ENCODE measurements at places on chromosomes 5 and 9. TPM values are rescaled to one million over a fixed set of nuclear protein-coding genes. Genes with fewer than 3 reads are reported as not detected.

GPR107 gene
- total RNA-seq: 37.1 TPM

DNA sequence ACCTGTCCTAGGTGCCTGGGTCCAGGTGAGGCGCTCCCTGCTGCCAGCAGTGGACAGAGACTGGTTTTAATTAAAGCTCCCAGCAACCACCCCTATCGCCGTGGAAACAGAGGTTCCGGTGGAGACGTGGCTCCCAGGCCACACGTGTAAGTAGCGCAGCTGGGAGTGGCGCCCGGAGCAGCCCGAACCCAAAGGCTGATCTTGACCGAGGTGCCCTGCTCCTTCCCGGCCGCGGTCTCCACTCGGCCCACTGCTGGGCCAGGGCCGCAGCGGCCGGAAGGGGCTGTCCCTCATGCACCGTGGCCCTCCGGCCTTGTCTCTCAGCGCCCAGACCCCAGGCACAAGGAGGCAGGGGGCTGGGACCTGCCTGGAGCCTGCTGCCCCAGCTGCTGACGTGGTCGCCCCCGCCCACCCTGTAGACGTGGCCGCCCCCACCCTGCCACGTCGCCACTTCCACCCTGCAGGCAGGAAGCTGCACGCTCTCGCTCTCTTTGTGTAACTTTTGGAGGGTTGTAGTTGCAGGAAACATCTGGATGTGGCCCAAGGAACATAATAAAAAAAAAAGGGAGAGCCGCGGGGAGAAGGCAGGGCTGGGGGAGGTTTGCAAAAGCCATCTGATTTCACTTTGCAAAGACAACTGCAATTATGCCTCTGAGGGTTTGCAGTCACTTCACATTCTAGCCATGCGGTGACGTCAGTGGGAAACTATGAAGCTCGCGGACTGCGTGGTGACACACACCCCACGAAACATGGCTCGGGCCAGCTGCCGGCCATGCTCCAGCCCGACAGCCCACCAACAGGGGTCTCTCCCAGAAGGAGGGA is 129.9 kb downstream of the RXRA start:
- no peaks in the 10 kb centered on the region for H3K27me3 ChIP-seq
- no peaks in the 10 kb centered on the region for H3K36me3 ChIP-seq
- H3K4me3 ChIP-seq: no peak overlapping the region
- peak; percentile 85 for DNase-seq
- H3K4me1 ChIP-seq: peaks cover 24% of the 10 kb centered on the region

DNA sequence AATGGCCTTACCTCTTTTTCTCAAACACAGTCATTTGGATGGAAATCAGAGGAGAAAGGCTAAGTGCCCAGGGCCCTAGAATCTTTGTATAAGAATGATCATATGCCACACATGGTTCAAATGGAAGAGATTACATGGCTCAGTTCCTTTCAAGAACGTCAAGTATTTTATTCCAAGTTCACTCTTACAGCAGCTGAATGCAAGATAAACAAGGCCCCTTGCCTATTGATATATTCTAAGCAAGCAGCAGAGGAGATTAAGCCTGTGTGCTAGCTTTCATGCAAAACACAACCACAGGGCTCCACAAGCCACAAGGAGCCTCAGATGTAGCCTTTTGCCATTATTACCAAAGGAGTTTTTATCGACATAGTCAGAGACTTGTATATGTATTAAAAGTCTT is 55.3 kb upstream of the SLCO6A1 start:
- no peaks in the 10 kb centered on the region for H3K36me3 ChIP-seq
- no peak overlapping the region for H3K4me3 ChIP-seq
- H3K4me1 ChIP-seq: no peaks in the 10 kb centered on the region
- H3K27me3 ChIP-seq: no peaks in the 10 kb centered on the region
- no peak overlapping the region for H3K27ac ChIP-seq

F2RL2 gene
- total RNA-seq: not detected

DNA sequence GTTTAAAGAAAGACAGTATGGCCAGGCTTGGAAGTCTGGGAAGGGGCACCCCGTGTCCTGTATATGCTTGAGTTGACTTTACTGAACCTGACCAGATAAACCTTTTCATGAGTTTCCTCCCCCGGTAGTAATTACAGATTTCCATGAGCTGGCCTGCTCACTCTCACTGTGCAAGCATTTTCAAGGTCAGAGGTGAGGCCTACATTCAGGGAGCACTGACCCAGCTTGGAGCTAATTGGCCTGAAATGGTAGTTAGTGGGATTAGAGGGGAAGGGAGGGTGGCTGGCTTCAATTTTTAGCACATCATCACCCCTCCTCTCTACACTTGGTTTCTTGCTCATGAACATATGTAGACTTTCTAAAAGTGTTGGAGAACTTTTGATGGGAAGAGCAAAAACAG is 99.2 kb downstream of the PSAT1 start:
- H3K27me3 ChIP-seq: no peaks in the 10 kb centered on the region
- H3K4me1 ChIP-seq: no peaks in the 10 kb centered on the region
- no peak overlapping the region for H3K27ac ChIP-seq
- no peak for DNase-seq
- H3K36me3 ChIP-seq: no peaks in the 10 kb centered on the region
- no peak overlapping the region for H3K4me3 ChIP-seq

All from upper lobe of left lung (tissue), 6 donors.